Fibroblast of the aortic adventitia (primary cell): ENCODE measurements at places on chromosomes 12 and 14. TPM values are rescaled to one million over a fixed set of nuclear protein-coding genes. Genes with fewer than 3 reads are reported as not detected.
A peak's percentile ranks its signal among the peaks of the same experiment; 100 is the strongest.

The IL22 gene
- total RNA-seq, result not detected in 2 replicates

The OAS2 gene
- 2.0 and 3.7 TPM in 2 replicates for total RNA-seq

The ANGEL1 gene
- total RNA-seq, result 5.8 and 6.7 TPM in 2 replicates

- DNase-seq, result no peak
These were observed 218.9 kb downstream of the EXOC5 start for GRCh38 chr14:57049848-57050247.

DNA sequence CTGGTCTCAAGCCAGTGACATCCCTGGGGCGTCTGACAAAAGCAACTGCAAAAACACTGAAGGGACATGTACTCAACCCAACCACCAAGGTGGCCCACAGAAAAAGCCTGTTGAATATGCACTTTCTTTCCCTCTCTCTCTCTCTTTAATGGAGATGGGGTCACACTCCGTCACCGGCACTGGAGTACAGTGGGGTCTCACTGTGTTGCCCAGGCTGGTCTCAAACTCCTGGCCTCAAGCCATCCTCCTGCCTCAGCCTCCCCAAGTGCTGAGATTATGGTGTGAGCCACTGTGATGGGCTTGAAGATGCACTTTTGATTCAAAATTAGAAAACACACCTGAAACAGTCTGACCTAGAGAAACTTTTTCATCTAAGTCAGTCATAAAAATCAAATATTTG is 7.2 kb upstream of the CD27 start:
- DNase-seq, result no peak

DNA sequence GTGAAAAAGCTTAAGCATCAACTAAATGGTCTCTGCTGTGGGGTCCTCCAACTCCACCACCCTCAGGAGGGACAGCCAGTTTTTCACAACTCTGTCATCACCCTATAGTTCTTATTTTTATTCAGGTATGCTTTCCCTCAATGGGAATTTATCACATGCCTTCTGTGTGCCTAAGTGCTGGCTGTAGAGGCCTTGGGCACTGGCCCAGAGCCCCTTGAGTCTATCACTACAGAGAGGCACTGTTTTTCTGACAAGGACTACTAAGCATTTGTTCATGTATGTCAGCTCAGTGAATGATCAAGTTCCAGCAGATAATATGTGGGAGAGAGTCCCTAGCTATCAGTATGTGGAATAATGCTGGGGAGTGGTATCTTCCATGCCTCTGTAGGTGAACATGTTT is 463.9 kb downstream of the NPAS3 start:
- no peak for DNase-seq

- no peak for DNase-seq
These were observed 49.5 kb upstream of the PIWIL1 start for GRCh38 chr12:130288206-130288605.

DNA sequence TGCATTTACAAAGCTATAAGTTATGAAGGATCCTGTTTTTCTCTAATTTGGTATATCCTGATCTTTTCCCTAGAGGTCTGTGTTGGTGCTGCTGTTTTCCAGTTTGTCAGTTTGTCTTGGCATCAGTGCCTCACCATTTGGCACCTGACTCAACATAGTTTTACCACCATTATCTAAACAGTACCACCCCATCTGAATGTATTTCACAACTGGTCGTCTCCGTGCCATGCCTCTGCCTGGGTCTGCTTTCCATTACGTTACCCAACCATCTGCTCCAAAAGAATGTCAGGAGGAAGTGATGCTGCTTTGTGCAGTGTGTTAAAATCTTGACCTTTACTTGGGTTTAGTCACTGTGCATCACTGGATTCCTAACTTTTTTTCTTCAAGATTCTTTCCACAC is 129.3 kb upstream of the RASSF8 start:
- peak; percentile 100 for DNase-seq

DNA sequence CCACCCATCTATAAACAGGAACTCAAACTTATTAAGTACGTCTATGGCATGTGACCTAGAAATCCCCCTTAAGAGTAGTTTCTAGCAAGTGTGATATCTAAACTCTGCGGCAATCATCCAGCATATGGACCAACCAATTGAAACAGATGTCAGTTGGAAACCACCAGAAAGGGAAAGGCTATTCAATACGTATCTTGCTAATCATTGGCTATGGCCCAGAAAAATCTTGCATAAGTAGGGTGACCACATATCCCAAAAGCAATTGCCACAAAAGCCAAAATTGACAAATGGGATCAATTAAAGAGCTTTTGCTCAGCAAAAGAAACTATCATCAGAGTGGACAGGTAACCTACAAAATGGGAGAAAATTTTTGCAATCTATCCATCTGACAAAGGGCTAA is 24.2 kb downstream of the SYNJ2BP start:
- DNase-seq, result no peak

DNA sequence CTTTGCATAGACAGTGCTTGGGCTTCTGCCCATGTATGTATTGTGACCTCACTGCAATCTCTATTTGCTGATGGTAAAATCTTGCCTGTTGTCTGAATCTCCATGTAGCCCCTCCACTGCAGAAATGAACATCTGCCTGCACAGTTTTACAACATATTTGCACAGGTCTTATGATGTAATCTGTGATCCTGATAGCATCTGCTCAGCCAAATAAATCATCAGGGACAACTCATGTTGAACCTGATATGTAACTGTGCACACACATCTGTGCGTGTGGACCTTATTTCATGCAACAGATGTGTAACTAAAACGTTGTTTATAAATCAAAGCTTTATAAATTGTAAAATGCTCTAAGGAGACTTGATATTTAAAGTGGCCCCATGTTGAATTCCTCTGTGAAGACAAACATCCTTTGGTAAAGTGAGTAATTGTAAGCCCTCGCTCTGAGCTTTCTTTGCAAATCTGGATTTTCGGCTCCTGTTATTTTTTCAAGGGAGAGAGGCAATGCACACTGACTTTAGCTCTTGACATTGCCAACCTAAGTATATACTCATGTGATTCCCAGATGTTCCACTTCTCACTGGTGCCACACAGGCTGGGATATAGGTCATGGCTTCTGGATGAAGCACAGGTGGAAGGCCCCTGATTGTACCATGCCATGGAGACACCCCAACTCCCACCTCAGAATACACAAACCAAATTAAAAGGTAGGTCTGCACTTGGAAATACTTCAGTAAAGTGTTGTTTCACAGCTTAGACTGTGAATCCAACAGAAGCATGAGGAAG is 371.3 kb downstream of the GRIN2B start:
- no peak for DNase-seq

DNA sequence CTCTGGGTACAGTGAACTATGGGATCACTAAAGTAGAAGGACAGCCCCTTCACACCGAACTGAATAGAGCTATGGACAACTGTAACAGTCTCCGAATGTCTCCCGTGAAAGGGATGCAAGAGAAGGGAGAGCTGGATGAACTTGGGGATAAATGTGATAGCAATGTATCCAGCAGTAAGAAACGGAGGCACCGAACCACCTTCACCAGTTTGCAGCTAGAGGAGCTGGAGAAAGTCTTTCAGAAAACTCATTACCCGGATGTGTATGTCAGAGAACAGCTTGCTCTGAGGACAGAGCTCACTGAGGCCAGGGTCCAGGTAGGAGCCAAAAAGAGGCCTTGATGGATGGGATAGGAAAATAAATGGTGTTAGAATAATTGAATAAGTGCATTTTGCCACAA is 3.5 kb downstream of the ALX1 start:
- DNase-seq, result no peak

- no peak for DNase-seq
These were observed 15.4 kb downstream of the RASAL1 start for GRCh38 chr12:113119980-113120669.

DNA sequence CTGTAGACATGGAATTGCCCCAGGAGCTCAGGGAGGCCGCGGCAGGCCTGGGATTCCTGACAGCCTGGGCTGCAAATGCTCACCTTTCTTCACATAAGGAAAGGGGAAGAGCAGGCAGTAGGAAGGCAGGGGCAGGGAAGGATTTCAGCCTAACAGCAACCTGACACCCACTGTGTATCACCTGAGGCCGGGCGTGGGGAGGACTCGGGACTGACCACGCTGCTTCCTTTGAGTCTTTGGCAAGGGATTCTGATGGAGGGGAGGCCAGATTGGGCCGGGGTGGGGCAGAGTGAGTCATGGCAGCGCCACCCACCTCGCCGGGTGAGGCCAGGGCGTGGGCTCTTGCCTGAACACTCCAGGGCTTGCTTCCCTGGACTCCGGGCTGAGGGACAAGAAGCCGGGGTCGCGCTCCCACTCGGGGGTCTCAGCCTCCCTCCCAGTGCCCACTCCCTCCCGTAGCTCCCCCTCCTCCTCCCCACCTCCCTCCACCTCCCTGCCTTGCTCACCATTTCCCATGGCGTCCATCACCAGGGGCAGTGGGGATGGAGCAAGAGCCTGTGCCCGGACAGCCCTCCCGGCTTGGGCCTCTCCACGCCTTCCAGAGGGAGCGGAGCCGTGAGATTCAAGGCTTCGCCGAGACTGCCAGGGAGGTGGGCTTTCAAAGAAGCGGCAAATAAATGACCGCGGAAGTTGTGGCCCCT is 247.9 kb upstream of the RTL1 start:
- DNase-seq, result peak; percentile 13

GRCh38 chr12:2739832-2740641 is 54.7 kb upstream of the FKBP4 start:
- DNase-seq, result peak; percentile 75

DNA sequence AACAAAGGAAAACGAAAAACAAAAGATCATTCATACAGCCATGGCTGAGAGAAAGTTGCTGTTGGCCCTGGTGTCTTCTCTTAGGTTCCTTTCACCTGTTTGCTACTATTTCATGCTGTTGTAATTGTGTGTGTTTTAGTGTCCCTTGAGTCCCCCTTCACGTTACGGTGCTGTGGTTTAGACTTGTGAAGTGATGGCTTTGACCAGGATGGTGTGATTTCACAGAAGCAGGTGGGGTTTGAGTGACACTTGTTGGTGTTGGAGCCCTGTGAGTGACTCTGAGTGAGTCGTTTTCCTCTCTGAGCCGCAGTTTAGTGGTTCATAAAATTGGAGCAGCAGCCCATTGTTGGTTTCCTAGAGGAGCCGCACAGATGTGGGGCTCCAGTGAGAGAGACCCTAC is 635.4 kb downstream of the VRK1 start:
- DNase-seq, result no peak
